ENCODE measurements at places on chromosomes 1 and 21.

DNA sequence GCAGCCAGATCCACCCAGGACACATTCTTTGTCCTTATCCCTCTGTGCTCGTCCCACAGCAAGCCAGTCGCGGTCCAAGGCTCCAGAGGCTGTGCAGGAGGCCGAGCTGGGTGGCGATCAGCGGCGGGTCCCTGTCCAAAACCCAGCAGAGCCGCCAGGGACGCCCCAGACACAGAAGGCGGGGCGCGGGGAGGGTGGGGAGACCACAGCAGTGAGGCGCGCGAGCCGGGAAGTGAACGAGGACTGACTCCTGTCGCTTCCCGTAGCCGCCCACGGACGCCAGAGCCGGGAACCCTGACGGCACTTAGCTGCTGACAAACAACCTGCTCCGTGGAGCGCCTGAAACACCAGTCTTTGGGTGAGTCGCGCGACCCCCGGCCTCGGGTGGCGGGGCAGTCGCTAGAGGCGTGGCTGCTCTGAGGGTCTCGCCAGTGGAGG lies at the start of gene LGALS8:
TSS of gene LGALS8 (plus strand) at position 279 of the 438 bp plus-strand sequence. CDS start 2,089 bp downstream, outside the sequence.
- peak; percentile 91 for DNase-seq

GRCh38 chr1:16073490-16074119 lies at the start of gene FAM131C:
Gene FAM131C, minus strand, starts transcription at chr1:16073651. Its CDS starts 209 bp downstream, at chr1:16073442.
- DNase-seq: peak; percentile 65

GRCh38 chr1:149937759-149938158 lies 1.1 kb upstream of the MTMR11 start:
- DNase-seq: no peak

DNA sequence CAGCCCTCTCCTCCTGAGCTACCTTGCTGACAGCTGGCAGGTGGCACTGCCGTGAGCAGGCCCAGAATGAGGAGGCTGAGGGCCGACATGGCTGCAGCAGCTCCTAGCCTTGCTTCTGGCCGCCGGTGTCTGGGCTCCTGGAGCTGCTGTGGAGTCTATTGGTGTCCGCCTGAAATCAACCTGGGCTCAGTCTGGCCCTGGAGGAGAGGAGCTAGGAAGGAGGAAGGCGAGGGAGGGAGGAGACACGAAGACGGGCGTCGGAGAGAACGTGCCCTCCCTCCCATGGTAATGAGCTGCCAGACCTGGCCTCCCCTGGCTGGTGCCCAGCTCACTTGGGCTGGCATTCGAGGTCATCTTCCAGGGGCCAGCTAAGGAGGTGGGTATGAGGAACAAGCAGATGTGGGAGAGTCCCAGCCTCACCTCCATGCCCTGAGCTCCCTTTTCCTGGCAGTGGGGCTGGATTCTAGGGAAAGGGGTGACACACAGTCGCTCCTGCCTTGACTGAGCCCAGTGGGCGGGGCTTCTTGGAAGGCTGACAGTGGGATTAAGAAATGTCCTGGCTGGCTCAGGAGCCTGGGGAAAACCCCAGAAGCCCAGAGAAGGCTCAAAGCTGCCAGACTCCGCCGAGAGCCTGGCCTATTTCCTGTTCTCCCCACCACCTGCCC lies at the start of gene PDZK1IP1:
TSS of gene PDZK1IP1 (minus strand) at position 193 of the 665 bp plus-strand sequence. CDS start at position 89, 104 bp downstream.
- DNase-seq: no peak

DNA sequence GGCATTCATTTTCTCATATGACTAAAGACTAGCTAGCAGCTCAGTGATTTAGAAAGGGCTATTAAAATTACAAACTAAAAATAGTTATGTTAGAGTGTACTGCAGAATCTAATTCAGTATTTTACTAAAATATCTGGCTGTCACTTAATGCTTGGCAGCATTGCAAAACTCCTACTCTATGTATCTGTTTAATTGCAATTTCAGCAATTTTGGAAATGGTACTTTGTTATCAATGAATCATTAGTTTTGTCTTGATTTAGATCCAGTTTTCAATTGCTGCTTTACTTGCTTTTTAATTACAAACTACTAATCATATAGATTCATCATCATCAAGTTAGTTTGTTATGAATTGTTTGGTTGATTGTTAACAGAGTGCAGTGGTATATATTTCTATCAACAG lies 19.2 kb downstream of the C1orf87 start:
- DNase-seq: no peak

GRCh38 chr21:36092681-36093080 lies 22.9 kb downstream of the CBR1 start:
- no peak for DNase-seq

DNA sequence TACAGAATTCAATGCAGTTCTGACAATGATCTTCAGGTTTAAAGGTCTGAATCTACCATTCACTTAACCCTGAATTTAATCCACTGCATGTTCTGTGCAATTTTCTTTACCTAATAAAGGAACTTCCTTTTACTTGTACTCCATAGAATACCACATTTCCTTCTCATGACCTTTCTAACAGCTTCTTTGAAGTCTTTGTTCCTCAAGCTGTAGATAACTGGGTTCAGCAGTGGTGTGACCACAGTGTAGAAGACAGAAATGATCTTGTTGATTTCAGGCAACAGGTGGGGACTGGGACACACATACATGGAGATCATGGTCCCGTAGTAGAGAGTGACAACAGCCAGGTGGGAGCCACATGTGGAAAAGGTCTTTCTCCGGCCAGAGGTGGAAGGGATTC lies 878 bp downstream of the OR11L1 start:
- DNase-seq: no peak

GRCh38 chr21:16597753-16598152 lies 868.0 kb downstream of the USP25 start:
- no peak for DNase-seq

- no peak for DNase-seq
Observed at GRCh38 chr1:219676012-219676765, 63.3 kb upstream of the ZC3H11B start.

- DNase-seq: no peak
Observed at GRCh38 chr1:90838720-90839119, 121.6 kb upstream of the BARHL2 start.

DNA sequence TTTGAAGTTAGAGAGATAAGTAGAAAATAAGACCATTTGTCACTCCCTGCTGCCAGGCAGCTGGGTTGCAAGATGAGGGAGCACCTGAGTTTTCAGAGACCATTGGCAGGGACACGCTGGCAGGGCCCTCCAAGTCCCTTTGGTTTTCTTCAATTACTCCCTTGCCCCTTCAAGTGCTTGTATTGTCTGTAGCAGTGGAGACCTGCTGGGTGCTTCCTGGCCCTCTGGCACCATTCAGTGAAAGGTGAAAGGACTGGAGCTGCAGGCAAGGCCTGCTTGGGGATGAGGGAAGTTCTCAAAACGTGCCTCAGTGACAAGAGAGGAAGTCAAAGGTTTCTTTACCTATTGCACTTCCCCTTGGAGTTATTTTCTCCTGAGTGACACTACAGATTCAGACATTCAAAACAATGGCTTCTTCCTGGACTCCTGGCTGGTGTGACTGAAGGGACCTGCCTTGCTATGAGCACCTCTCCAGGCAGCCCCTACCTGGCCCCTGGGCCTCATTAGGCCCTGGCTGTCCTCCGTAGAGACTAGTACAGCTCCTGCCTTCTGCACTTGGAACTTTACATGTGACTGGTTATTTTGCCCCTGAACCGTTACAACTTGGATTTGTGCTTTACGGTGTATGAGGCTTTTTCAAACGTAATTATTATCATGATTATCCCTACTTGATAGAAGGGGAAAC lies 100.1 kb downstream of the C1orf21 start:
- no peak for DNase-seq

DNA sequence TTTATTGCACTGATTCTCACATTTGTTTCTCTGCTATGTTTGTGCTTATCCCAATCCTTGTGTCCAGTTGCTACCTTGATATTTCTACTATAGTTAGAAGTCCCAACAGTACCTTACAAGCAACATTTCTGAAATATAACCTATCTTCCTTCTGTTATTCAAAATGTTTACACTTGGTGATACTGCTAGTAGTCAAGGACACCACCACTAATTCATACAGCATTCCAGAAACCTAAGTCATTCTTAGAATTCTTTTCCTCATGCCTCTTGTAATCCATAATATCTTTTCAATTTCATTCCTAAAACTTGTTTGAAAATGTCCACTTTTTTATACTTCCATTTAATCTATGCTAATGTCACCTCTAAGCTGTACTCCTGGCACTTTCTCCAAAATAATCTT lies 2132.1 kb downstream of the NCAM2 start:
- no peak for DNase-seq

DNA sequence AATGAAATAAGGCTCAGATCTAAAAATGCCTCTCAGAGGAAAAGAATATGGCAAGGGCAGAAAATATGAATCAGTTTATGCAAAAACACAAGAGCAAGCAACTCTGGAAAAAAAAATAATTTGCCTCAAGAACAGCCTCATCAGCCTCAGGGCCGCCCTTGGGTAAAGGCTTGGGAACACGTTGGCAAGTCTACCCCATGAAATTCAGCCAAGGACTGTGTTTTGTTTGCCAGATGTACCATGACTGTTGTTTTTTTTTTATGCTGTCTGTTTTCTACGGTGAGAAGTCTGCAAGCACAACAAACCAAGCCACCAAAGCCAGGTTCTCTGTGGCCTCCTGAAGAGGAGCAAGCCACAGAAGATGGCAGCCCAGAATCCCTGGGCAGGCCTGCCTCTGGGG lies 18.0 kb downstream of the HHIPL2 start:
- no peak for DNase-seq

GRCh38 chr1:27258598-27258997 lies 24.2 kb downstream of the WDTC1 start:
- no peak for DNase-seq

DNA sequence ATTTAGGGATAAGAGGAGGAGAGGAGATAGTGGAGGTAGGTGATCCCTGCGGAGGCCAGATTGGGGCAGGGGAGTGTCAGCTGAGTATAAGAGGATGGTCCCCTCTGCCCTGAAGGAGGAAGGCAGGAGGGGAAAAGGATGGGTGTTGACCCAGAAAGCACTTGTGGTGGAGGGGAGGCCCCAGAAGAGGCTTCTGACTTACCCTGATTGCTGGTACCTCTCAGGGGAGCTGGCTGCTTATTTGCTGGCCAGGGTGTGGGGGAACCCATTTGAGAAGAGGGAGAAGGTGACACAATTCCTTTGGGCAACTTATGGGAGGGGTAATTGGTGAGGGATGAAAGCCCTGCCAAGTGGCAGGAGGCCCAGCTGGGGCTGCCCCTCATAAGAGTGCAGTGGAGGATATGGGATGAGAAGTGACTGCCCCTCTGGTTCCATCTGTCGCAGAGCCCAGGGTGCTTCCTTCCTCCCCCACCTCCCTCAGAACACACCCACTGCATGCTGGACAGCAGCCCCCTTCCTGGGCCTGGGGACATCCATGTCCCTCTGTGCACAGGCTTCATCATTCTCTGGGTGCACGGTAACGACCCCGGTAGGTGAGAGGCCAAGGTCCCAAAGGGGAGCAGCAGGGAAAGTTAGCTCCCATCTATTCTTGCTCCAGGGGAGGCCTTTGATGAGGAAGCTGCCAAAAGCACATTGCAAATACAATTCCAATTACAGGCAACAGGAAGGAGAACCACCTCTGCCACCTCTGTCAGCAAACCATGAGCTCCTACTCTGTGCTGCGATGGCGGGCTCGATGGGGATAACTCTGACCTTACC lies 1.4 kb upstream of the PCSK9 start:
- DNase-seq: no peak

GRCh38 chr1:65942476-65942875 lies 149.8 kb downstream of the PDE4B start:
- no peak for DNase-seq

GRCh38 chr1:70224954-70225353 lies 3.8 kb downstream of the SRSF11 start:
- DNase-seq: no peak

DNA sequence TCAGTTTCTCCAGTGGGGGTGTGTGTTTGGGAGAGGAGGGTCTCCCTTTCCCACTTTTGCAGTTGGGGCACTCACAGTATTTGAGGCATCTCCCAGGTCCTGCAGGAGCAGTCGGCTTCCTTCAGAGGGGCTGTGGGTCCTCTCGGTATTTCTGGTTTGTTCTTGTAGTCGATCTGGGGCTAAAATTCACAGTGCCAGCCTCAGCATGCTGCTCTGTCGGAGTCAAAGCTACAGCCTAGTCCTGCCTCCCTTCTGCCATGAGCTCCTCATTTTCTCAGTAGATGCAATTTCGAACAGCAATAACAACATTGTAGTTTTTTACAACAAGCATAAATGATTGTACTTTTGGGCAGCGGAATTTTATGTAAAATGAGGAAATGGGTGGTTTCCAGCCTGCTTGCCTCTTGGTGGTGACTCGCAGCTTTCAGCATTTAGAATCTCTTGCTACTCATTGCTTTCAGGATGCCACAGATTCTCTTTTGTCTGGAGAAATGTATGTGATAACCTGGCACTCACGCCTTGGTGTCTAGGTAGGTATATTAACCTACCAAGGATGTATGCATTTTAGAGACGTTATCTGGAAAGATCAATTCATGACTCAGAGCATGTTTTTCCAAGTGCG lies 82.4 kb upstream of the C21orf91 start:
- DNase-seq: no peak

- no peak for DNase-seq
Observed at GRCh38 chr1:43796111-43796581, 88.8 kb downstream of the ST3GAL3 start.

- peak; percentile 41 for DNase-seq
Observed at GRCh38 chr1:67429528-67430357, 459 bp downstream of the SERBP1 start.

DNA sequence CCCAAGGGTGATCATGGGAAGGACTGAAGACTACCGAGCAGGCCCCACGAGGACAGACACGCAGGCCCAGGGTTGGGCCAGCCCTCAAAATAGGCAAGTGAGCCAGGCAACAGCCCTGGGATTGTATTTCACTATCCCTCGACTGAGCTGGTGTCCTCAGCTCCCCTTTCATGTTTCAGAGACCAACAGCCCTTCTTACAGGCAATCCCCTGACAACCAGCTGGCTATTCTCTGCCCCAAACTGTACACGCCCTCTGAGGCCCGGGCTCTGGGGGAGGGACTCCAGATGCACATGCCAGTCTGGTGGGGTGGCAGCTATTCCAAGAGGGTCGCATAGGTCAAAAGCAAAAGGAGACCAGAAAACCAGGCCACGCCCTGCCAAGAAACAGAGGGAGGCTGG lies 243.0 kb downstream of the TOMM20 start:
- no peak for DNase-seq

DNA sequence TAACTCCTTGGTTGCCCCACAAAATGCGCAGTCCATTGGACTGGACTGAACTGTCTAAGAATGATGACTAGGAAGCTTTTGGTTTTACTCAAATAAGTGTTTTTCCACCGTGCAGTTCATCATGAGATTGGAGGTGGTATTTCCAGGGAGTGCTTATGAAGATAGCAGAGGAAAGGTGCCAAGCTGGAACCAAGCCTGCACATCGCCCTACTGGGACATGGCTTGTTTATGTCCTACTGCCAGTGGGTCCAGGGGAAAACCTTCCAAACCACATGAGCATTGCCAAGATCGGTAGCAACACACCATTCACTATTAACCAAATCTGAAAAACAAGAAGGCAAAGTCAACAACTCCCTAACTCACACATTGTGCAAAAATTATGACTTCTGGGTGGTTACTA lies 54.7 kb upstream of the DSCAM start:
- no peak for DNase-seq

- no peak for DNase-seq
Observed at GRCh38 chr1:219220945-219221344, 47.3 kb downstream of the LYPLAL1 start.

- DNase-seq: no peak
Observed at GRCh38 chr1:22383526-22384294, 67.9 kb upstream of the ZBTB40 start.

- no peak for DNase-seq
Observed at GRCh38 chr1:236604905-236605806, 840 bp upstream of the HEATR1 start.

- DNase-seq: no peak
Observed at GRCh38 chr1:101150670-101151069, 86.1 kb upstream of the S1PR1 start.

Measured in stimulated activated naive CD8-positive, alpha-beta T cell treated with anti-CD3 and anti-CD28 coated beads, Interleukin-15, Interleukin-2, amounts not matched to agents 100 U/mL and 50 U/mL, for 24 hours (primary cell).